ENCODE measurements at places on chromosomes 12 and 14.
A peak's percentile ranks its signal among the peaks of the same experiment; 100 is the strongest.

GRCh38 chr14:99435327-99435726 lies 45.3 kb downstream of the SETD3 start:
- no peak for DNase-seq

- DNase-seq = no peak
Measured at GRCh38 chr12:104423273-104423672, 33.5 kb upstream of the CHST11 start.

DNA sequence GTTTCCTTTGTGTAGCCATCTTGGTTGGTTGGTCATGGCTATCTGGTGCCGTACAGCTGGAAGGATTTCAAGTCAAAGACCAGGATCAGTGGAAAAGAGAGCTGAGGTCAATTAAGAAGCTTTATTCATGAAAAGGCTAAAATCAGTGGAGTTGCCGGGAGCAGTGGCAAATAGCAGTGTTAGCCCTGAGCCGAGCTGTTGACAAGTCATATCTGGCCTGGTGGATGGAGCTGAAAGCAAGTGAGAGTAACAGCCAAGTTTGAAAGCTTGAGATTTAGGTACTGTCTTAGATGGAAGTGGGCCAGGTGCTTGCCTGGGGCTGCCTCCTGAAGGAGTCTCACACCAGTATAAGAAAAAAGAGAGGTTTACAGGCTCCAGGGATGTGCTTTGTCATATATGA lies 9.0 kb downstream of the BATF start:
- DNase-seq = no peak

DNA sequence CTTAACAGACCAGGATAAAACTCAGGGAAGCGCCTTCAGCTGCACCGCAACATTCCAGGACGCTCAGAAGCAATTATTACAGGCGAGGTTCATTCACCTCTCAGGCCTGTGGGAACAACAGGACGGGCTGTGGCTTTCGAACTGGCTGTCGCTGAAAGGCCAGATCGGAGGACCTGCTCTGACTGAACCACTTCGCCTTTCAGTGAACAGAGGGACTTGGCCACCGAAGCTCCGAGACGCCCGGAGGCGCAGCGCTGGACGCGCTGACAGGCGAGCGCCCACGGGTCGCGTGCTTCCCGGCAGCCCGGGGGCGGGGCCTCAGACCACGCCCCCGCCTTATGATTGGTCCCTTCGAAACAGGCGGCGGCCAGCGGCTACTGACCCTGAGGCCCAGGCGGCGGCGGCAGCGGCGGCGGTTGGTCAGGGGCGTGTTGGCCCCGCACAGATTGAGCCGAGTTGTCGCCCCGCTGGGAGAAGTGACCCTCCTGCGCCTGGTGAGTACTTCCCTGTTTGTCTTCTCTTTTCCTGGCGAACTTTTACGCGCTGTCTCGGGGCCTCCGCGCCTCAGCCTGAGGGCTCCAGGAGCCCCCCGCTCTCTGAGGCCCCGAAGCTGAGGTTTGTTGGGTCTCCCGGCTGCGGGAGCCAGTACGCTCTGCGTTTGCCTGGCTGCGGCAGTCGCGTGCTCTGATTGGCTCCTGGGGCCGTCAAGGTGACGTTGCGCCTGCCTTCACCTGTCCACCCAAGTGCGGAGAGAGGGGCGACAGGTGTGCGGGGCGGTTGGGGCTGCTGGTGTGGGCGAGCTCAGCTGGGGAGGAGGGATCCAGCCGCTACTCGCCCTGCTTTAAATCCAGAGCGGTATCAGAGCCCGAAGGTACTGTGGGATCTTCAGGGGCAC lies at the start of gene GAS2L3:
TSS of gene GAS2L3 (plus strand) at position 393 of the 895 bp plus-strand sequence. CDS start 21,221 bp downstream, outside the sequence.
- peak; percentile 83 for DNase-seq

DNA sequence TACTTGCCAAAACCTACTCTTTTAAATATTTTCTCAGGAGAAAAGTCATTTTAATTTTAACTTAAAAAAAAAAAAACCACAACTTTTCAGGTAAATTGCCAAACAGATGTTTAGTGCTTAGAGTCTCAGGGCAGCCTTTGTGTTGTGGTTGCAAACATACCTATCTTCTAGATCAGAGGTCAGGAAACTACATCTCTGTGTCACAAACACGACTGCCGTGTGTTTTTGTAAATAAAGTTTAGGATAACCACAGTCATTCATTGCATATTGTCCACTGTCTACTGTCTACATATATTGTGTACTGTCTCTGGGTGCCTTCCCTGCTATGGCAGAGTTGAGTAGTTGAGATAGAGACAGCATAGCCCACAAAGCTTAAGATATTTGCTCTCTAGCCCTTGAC lies 48.9 kb downstream of the DYRK2 start:
- DNase-seq = no peak

DNA sequence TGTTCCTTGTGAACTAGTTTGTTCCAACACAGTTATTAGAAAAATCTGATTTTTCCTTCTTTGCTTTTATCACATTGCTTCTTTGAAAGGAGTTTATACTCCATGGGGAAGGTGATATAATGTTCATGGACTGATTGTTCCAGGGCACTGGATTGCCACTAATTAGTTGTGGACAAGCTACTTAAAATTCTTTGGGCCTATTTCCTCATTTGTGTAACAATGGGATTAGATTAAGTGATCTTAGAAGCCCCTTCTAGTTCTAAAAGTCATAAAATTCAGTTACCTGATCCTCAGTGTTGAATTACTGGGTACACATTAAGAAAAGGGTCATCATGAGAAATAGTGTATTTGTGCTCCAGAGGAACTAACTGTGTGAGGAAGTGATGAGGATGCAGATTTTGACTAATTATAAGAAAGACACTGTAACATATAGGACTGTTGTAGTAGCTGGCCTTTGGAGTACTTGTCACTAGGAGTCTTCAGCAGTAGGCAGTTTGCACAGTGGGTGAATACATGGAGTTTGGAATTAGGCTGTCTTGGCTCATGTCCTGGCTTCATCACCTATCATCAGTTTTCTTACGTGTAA lies 82.2 kb downstream of the MIA2 start:
- DNase-seq = peak; percentile 12

GRCh38 chr12:64621257-64621942 lies 11.1 kb downstream of the RASSF3 start:
- DNase-seq = no peak

- DNase-seq = no peak
Measured at GRCh38 chr12:25819691-25820090, 138.8 kb upstream of the RASSF8 start.

DNA sequence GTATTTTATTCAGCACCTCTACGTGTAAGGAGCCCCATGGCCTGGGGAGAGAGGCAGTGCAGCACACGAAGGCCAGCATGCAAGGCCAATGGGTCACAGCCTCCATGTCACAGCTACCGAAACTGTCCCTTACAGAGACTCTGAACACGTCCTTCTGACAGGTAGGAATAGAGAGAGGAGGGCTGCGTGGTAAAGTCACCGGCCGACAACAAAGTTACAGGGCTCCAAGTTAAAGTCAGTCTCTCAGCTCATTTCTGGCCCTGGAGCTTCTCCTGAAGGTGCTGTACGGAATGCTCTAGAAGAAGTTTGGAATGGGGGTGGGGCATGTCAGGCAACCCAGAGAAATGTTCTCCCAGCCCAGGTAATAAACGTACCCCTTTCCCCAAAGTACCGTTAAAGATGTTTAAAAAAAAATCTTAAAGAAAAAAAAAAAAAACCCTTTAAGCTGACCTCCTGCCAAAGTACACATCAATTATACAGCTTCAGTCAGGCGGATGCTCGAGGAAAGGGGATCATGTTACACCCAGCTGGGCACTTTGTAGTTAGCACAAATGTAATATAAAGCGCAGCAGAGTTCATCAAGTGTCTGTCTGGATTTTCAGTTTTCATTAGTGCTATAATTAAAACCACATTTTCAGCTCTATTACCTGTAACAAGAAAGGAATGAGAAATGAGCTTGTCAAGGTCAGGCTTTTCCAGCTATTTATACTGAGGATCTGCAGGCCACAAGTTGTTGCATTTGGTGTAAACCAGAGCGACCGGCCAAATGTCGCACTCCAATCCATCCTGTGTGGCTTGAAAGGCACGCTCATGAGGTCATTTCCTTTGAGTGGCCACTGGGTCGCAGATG lies 53.3 kb upstream of the CDKN3 start:
- peak; percentile 95 for DNase-seq

GRCh38 chr12:57477710-57478681 lies 1.7 kb downstream of the ARHGAP9 start:
- DNase-seq = no peak

GRCh38 chr14:79475887-79476532 lies 735.3 kb downstream of the DIO2 start:
- DNase-seq = no peak

DNA sequence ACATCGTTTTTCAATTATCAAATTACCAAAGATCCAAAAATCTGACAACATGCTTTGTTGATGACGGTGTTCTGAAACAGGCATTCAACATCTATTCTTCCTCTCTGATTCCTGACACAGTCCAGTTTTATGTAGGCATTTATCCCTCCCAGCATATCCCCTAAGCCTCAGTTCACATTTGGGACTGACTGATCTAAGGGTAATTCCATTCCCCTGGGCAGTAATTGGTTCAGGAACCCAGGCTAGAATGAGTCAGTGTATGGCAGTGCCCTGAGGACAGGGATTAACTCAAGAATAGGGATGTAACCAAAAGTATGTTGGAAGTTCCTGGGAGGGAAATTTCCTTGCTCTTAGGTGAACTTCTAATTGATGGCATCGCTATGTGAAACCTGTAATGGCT lies 10.3 kb upstream of the PCNX1 start:
- DNase-seq = no peak

- DNase-seq = no peak
Measured at GRCh38 chr14:45123271-45123670, 11.0 kb downstream of the FKBP3 start.

DNA sequence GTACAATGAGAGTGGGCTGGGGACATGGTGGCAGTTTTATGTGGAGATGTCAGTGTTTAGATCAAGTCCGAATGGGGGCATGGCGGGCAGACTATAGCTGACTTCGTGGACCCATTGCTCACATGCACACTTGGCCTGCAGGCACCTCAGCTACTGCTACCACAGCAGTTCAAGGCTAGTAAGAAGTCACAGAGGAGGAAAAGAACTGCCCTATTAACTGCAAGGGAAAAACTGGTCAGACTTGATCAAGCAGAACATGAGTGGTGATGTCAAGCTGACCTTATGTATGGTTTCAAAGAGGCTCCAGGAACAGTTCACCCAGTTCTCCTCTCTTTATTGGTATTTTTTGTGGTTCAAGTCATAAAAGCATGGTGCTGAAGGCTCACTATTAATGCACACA lies 30.2 kb upstream of the FRS2 start:
- no peak for DNase-seq

GRCh38 chr12:28830491-28830890 lies 318.6 kb upstream of the FAR2 start:
- DNase-seq = no peak

DNA sequence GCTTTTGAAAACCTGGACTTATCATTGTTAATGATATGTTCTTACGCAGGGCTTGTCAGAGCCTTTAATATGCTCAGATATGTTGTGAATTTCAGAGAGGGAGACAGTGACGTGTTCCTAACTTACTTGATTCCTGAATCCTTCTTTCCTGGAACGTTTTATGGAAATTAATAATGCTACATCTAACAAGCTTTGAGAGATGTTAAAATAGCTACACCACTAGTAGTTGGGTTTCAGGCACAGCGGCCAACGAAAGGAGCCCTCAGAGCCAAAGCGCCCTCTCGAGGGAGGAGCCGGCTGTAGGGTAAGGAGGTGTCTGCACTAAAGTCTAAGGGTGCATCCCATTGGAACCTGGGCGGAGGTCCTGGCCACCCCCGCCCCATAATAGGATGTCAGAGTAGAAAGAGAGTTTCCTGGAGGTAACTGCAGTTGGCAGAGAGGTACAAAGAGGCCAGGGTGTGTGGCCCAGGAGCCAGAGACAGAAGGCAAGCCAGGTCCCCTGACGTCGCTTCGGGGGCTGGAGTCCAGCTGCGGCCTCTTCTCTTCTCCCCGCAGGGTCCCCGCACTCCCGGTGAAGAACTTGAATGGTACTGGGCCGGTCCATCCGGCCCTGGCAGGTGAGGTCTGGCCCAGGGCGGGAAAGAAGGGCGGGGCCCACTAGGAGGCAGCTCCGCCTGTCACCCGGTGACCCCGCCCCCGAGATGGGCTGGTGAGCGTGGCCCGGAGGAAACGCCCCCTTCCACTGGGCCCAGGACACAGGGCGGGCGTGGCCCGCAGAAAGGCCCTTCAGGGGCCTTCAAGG lies 36.3 kb downstream of the DTX1 start:
- DNase-seq = no peak

- DNase-seq = no peak
Measured at GRCh38 chr14:103625356-103626095, 3.5 kb upstream of the KLC1 start.

GRCh38 chr14:35578639-35579038 lies 44.7 kb downstream of the INSM2 start:
- DNase-seq = no peak

GRCh38 chr12:80235944-80236343 lies 136.6 kb downstream of the OTOGL start:
- no peak for DNase-seq

GRCh38 chr12:9980126-9980525 lies 8.9 kb downstream of the CLEC12A start:
- DNase-seq = no peak

- DNase-seq = no peak
Measured at GRCh38 chr12:112479413-112479812, 60.7 kb downstream of the PTPN11 start.

GRCh38 chr12:21337453-21337852 lies 2.7 kb upstream of the SLCO1A2 start:
- no peak for DNase-seq

GRCh38 chr12:104600790-104601739 lies 144.3 kb downstream of the CHST11 start:
- DNase-seq = no peak

GRCh38 chr12:76084863-76085519 lies 506 bp upstream of the NAP1L1 start:
- DNase-seq = peak; percentile 86

DNA sequence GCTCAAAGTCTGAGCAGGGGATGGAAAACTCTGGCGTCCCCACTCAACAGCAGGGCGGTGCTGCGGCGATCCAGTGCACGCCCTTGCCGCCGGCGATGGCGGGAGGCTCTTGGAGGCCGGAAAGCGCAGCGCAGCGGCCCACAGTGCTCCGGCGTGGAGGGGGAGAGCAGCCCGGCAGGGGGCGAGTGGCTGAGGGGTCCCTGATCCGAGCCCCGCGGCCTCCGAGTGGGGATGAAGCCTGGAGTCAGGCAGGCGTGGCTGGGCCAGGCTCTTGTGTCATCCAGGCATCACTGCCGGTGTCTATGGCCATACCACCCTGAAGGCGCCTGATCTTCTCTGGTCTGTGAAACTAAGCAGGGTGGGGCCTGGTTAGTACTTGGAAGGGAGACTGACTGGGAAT lies 183.1 kb downstream of the ALG10 start:
- no peak for DNase-seq

DNA sequence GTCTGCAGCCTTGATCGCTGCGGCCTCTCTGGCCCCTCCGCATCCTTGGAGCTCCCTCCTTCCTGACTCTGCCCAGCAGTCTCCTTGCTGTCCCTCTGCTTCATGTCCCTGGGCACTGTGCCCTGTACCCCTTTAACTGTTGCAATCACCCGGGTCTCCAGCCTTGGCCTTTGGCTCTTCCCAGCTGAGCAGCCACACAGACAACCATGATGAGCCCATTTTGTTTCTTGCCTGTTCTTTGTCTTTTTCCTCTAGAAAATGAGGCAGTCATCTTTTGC lies 40.6 kb upstream of the MEG3 start:
- DNase-seq = no peak
